ENCODE measurements at places on chromosomes 4 and X.

GRCh38 chrX:32842053-32842452 is 369.3 kb downstream of the DMD start:
- DNase-seq: no peak
- H3K36me3 ChIP-seq: no peaks in the 10 kb centered on the region
- no peak overlapping the region for H3K4me3 ChIP-seq
- H3K27me3 ChIP-seq: no peaks in the 10 kb centered on the region
- no peaks in the 10 kb centered on the region for H3K4me1 ChIP-seq

GRCh38 chr4:153438916-153439756 is 27.0 kb upstream of the TMEM131L start:
- no peaks in the 10 kb centered on the region for H3K4me1 ChIP-seq
- H3K27me3 ChIP-seq: no peaks in the 10 kb centered on the region
- peak overlapping the region; percentile 65 for H3K27ac ChIP-seq
- no peak for DNase-seq

- H3K27ac ChIP-seq: no peak overlapping the region
- H3K4me1 ChIP-seq: no peaks in the 10 kb centered on the region
- H3K4me3 ChIP-seq: no peak overlapping the region
- H3K36me3 ChIP-seq: no peaks in the 10 kb centered on the region
Measured at GRCh38 chr4:11495818-11496217, 67.1 kb upstream of the HS3ST1 start.

DNA sequence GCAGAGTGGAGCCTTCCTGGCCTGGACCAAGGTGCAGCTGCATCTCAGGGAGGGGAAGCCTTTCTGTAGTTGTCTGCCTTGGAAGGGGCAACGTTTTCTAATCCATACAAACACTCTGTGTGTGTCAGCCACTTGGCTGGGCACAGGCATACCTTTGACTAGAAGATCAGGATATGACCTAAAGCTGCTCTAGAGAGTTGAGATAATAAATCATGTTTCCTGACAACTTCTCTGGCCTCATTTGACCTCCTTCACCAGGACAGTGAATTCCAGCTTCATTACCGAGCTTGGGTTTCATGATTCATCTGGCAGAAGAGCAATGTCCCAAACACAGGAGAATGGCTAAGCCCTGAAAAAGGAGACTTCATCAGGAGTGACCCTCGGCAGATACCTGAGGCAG is 89.6 kb upstream of the KIT start:
- H3K4me3 ChIP-seq: no peak overlapping the region
- H3K27me3 ChIP-seq: no peaks in the 10 kb centered on the region
- no peak for DNase-seq
- H3K27ac ChIP-seq: no peak overlapping the region

- H3K27ac ChIP-seq: no peak overlapping the region
- no peak overlapping the region for H3K4me3 ChIP-seq
- DNase-seq: no peak
- no peaks in the 10 kb centered on the region for H3K4me1 ChIP-seq
- no peaks in the 10 kb centered on the region for H3K27me3 ChIP-seq
Measured at GRCh38 chrX:132648895-132649294, 160.1 kb upstream of the MBNL3 start.

GRCh38 chr4:10033191-10033881 is 12.0 kb upstream of the SLC2A9 start:
- H3K27ac ChIP-seq: no peak overlapping the region
- H3K4me3 ChIP-seq: no peak overlapping the region
- peak; percentile 61 for DNase-seq
- H3K4me1 ChIP-seq: peaks cover 12% of the 10 kb centered on the region
- no peaks in the 10 kb centered on the region for H3K36me3 ChIP-seq
- no peaks in the 10 kb centered on the region for H3K27me3 ChIP-seq
